ENCODE measurements at places on chromosomes 5 and 9. TPM values are rescaled to one million over a fixed set of nuclear protein-coding genes. Genes with fewer than 3 reads are reported as not detected.
A peak's percentile ranks its signal among the peaks of the same experiment; 100 is the strongest.

Gene SPINK6
- total RNA-seq = not detected

Gene IRX2
- 0.19 TPM for total RNA-seq

Gene DBH
- total RNA-seq = not detected

Gene SURF6
- total RNA-seq = 12.0 TPM

Gene ADAMTS16
- total RNA-seq = 0.74 TPM

Gene LMX1B
- total RNA-seq = 1.6 TPM

Gene PCDHB13
- 3.9 TPM for total RNA-seq

Gene PCA3
- 0.24 TPM for total RNA-seq

Gene NUP155
- 18.4 TPM for total RNA-seq

Gene PTPN3
- total RNA-seq = 2.1 TPM

Gene SPATA31A3
- total RNA-seq = not detected

Gene DNAH5
- total RNA-seq = 0.19 TPM

Gene BTNL3
- not detected for total RNA-seq

Gene LRRC8A
- total RNA-seq = 49.1 TPM

Gene PHPT1
- total RNA-seq = 71.7 TPM

Gene TMOD1
- total RNA-seq = 57.8 TPM

Gene KCNT1
- 0.38 TPM for total RNA-seq

Gene HAUS6
- 9.8 TPM for total RNA-seq

Gene AGTPBP1
- total RNA-seq = 24.8 TPM

Gene RFX3
- total RNA-seq = 8.5 TPM

Gene BHMT2
- 24.5 TPM for total RNA-seq

Gene RIC1
- total RNA-seq = 25.2 TPM

- DNase-seq = no peak
These were observed 16.7 kb upstream of the PHYHD1 start for GRCh38 chr9:128903871-128904620.

GRCh38 chr5:104456122-104456521, 893.5 kb upstream of the NUDT12 start:
- DNase-seq = no peak

DNA sequence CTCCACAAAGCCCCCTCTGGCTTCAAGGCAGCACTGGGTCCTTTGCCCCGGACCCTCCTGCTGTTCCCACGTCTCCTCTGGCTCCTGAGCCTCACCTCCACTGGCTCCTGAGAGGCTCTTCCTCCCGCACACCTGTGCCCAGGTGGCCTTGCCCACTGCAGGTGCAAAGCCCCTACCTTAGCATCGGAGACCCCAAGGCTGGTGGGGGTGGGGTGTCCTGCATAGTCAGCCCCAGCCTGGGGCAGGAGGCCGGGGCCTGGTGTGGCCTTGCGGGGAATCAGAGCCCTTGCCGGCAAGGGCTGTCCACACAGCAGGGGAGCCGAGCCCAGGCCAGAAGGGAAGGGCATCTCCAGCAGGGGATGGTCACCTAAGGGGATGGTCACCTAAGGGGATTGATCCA, 41.3 kb upstream of the CEP72 start:
- peak; percentile 56 for DNase-seq

GRCh38 chr5:141519605-141520565, 31.0 kb downstream of the PCDHGC5 start:
- DNase-seq = no peak

- DNase-seq = no peak
These were observed 87.4 kb upstream of the GNA14 start for GRCh38 chr9:77735494-77735893.

GRCh38 chr9:94821098-94821887, 94.8 kb downstream of the AOPEP start:
- no peak for DNase-seq

- no peak for DNase-seq
These were observed 189.8 kb downstream of the ARHGAP26 start for GRCh38 chr5:142959683-142960657.

- no peak for DNase-seq
These were observed 15.8 kb downstream of the CLPTM1L start for GRCh38 chr5:1329111-1329579.

- no peak for DNase-seq
These were observed 1.1 kb downstream of the HEXB start for GRCh38 chr5:74685979-74686631.

- no peak for DNase-seq
These were observed 83.2 kb downstream of the FOXD1 start for GRCh38 chr5:73365301-73365853.

DNA sequence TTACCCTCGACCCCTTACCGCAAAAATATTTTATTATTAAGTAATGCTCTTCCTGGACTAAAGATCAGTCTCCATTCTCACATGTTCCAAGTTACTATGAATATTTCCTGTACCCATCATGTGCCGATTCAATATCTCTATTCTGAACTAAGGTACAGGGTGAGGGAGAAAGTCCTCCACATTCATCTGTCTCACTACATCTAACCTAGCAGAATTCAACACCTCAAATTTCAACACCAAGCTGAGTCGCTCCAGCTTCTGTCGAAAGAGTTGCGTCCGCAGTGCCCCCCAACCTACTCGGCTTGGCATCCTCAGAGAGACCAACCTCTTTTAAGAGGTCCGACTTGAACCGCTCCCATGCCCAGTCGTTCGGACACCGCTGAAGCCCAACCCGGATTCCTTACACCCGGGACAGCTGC, 1.0 kb downstream of the CERT1 start:
- DNase-seq = peak; percentile 86

DNA sequence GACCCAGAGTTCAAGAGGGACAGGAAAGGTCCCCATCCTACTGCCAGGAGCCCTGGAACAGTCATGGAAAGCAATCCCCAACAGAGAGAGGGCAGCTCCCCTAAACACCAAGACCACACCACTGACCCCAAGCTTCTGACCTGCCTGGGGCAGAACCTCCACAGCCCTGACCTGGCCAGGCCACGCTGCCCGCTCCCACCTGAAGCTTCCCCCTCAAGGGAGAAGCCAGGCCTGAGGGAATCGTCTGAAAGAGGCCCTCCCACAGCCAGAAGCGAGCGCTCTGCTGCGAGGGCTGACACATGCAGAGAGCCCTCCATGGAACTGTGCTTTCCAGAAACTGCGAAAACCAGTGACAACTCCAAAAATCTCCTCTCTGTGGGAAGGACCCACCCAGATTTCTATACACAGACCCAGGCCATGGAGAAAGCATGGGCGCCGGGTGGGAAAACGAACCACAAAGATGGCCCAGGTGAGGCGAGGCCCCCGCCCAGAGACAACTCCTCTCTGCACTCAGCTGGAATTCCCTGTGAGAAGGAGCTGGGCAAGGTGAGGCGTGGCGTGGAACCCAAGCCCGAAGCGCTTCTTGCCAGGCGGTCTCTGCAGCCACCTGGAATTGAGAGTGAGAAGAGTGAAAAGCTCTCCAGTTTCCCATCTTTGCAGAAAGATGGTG, 31.6 kb downstream of the CD180 start:
- peak; percentile 79 for DNase-seq

GRCh38 chr9:74639112-74639511, 142.0 kb downstream of the RORB start:
- no peak for DNase-seq

- no peak for DNase-seq
These were observed 597 bp upstream of the TMEM250 start for GRCh38 chr9:136119061-136119882.

GRCh38 chr9:90985631-90986030, 184.0 kb downstream of the SYK start:
- no peak for DNase-seq

GRCh38 chr5:156942064-156942463, 21.0 kb downstream of the TIMD4 start:
- no peak for DNase-seq

GRCh38 chr9:89839952-89840351, 235.1 kb downstream of the GADD45G start:
- no peak for DNase-seq

- no peak for DNase-seq
These were observed 105.9 kb downstream of the MPDZ start for GRCh38 chr9:13173553-13173952.

GRCh38 chr5:172282272-172283019, 1.1 kb downstream of the UBTD2 start:
- DNase-seq = no peak

- no peak for DNase-seq
These were observed 3.9 kb upstream of the ADCY2 start for GRCh38 chr5:7391814-7392692.

DNA sequence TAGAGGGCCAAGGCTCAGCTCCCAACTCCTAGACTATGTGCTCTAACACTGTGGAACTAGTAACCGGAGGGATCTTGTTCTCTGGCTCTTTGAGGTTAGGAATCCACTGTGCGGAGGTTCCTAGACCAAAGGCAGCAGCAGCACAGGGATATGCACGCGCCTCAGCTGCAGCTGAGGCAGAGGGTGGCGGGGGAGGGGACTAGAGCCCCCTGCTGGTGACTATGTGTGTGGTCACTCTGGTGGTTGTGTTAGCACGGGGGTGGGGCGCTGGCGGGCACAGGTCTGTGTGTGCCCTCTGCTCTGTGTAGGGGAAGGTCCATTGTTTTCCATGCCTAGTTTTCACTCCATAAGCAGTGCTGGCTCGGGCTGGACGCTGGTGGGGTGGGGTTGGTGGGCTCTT, 458.0 kb upstream of the IZUMO3 start:
- DNase-seq = peak; percentile 76

GRCh38 chr9:87678650-87679355, 47.1 kb upstream of the CTSL start:
- DNase-seq = no peak

DNA sequence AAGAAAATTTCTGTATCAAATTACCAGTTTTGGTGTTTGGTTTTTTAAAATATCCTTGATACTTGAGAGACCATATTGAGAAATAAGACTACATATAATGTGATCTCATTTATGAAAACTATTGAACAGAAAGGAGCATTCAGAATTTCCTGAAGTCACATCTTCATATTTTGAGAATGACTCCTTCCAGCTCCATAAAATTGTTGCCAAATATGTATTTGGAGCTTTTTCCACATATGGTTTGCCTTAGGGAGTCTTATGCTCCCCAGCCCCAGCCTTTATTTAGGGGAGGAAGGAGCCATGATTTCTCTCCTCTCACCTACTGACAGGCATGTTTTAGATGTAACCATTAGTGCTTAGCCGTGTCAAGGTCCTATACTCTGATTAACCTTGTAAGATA, 51.1 kb downstream of the GCNT1 start:
- DNase-seq = no peak

GRCh38 chr9:13744261-13744901, 464.9 kb upstream of the MPDZ start:
- no peak for DNase-seq

DNA sequence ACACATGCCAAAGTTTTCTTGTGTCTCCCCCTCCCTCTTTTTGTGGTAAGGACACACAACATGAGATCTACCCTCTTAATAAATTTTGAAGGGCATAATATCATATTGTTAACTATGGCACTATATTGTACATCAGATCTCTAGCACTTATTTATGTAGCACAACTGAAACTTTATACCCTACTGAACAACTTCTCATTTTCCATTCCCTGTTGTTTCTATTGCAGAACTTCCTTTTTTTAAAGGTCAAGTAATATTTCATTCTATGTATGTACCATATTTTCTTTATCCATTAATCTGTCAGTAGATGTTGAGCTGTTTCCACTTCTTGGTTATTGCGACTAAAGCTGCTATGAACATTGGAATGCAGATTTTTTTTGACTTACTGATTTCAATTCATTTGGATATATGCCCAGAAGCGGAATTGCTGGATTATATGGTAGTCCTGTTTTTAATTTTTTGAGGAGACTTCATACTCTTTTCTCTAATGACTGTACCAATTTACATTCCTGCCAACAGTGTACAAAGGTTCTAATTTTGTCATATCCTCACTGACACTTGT, 305.3 kb downstream of the PRR16 start:
- no peak for DNase-seq

DNA sequence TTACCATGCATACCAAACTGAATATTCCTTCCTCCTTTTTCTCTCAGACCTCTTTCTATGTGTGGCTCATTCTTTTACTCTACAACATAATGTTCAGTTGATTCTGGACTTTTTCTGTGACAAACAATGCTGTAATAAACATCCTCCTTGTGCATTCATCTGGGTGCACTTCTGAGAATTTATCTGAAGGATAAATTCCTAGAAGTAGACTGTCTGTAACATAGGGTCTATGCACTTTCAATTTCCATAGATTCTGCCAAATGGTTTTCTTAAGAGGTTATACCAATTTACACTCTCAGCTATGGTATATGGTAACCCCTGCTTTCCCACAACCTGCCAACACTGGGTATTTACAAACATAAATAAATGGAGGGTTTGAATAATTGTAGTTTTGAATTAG, 24.1 kb upstream of the TNC start:
- no peak for DNase-seq

DNA sequence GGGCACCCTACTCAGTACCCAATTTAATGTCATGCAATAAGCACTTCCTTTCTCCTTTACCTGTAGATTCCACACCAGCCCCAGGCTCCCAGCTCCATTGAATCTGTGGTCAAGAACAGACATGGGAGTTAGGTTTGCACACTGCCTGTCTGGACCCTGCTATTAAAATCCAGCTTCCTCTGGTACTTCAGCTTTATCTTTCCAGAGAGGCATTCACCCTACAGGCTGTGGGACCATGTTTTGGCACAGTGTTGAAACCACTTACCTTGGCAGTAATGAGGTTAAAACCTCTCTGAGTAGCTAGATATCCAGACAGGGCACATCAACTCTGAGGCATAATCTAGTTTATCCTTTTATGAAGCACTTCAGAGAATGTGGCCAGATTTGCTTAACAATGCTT, 191.5 kb upstream of the PCSK5 start:
- DNase-seq = no peak

DNA sequence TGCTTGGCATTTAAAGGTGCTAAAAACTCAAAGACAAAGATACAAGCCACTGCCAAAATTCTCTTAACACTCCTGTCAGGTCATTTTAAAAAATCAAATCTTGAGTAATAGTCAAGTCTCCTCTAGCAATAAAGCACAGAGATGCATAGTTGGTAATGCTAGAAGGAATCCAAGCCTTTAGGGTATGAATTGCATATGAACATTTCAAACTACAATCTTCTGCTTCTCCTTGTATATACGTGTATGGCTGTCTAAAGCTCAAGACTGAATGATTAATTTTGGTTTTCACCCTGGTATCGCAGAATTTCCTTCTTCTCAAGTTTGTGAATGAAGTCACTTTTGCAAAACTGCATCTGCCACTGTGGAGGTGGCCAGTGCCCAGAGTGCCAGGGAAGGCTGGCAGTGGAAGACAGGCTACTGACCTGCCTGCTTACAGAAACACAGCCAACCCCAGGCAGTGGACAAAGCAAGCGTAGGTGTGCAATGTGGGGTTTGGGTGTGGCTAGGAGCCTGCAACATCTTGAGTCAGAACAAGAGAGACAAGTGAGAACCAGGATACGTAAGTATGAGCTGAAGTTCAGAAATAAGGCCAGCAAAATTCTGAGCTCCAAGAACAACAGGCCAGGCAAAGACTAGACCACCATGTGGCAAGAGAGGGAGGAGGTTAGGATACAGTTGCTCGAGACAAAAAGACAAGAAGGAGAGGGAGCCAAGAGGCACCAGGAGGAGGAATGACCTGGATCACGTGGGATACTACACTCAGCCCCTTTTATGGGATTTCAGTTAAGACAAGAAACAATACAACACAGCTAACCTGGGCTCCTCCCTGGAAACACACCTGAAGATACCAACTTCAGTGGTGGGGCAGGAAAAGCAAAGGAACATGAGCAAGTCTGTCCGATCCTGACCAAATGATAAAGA, 22.6 kb downstream of the MYO10 start:
- no peak for DNase-seq

Measured in posterior vena cava (tissue), 2 donors.